Stimulated activated CD4-positive, alpha-beta T cell treated with anti-CD3 and anti-CD28 coated beads, Interleukin-15, amount 100 ng/mL, for 1 hour (primary cell): ENCODE measurements at places on chromosomes 7 and 10.

- DNase-seq, result no peak
These were observed 129.9 kb downstream of the DOCK4 start for GRCh38 chr7:112076324-112076723.

- no peak for DNase-seq
These were observed 500.1 kb downstream of the GATA3 start for GRCh38 chr10:8554574-8554973.

DNA sequence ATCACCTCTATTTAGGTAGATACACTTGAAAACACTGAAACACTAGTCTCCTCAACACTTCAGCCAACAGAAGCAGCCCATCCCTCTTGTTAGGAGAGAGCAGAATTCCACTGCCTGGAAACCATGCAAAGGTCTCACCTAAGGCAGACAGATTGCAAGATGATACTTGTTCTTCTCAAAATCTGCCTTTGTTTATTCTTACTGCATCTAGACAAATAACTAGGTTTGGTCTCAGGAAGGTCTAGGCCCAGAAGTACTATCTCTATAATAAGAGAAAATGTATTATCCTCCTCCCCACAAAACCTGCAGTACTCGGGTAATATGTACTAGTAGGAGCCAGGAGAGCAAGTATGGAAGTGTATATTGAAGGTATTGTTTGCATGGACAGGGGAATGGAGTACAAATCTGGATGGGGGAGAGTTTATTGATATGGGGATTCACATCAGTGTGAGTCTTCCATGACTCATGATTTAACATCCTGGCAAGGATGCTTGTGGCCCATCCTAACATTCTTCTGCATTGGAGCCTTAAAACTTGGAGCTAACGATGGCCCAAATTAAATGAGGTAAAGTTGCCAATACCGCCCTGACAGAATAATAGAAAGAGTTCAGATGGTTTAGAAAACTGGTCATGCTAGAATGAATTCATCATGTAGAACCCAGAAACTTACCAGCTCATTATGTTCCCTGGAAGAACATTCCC is 109.2 kb downstream of the EPC1 start:
- no peak for DNase-seq

DNA sequence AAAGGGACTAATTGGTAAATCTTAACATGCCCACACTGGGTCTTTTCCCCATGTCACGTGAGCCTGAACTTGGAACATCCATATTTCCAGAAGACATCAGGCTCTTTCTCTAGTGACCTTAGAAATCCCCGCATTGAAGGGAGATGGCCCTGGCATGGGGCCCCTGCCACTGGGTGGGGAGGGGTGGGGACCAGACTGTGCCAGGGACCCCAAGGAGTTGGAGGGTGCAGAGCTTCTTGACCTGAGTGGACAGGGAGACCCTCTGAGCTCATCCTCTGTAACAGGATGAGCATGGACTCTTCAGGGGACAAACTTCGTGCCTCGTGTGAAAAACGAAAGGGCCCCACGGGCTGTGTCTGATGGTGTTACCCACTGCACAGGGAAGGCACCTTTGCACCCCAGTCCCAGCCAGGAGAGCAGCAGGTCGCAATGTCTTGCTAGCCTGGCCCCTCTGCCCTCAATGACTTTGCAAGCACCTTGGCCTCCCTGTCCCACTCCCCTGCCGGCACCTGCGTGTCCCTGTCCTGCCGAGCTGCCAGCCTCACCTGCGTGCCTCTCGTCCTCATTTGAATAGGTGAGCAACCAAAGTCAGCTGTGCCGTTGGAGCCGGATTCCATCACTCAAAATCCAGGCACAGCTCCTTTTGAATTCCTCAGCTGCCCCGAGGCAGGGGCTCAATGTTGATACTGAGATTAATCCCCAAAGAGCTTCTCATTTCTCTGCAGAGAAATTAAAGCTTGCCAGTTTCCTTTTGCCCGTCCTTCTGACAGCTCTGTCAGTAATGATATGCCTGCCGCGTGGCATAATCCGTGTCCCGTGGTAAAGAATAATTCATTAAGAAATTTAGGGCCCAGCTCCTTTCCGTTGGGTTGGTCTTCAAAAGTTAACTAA is 234.9 kb downstream of the EBF3 start:
- DNase-seq, result no peak

GRCh38 chr10:77671594-77672252 is 34.1 kb upstream of the KCNMA1 start:
- DNase-seq, result no peak

- DNase-seq, result no peak
These were observed 7.3 kb downstream of the SRRT start for GRCh38 chr7:100882201-100882600.

GRCh38 chr7:41996381-41997035 is 240.5 kb downstream of the GLI3 start:
- no peak for DNase-seq

DNA sequence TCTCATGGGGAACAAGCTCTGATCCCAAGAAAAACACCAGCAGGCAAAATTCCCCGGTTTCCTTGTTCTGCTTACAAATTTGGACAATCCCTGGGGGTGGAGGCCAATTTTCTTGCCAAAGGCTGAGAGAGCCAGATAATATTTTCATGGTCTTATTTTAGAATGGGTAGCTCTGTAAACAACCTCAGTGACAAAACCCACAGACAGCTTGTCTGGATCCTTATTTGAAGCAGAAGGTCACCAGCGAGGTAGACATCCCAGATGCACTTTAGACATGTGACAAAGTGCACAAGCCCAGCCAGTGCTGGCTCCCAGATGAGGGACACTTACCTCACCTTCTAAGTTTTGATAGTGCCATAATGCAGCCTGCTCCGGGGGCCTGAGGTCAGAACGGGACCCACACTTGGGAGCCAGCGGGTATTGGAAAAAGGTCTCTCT is 102.6 kb upstream of the DDC start:
- no peak for DNase-seq

DNA sequence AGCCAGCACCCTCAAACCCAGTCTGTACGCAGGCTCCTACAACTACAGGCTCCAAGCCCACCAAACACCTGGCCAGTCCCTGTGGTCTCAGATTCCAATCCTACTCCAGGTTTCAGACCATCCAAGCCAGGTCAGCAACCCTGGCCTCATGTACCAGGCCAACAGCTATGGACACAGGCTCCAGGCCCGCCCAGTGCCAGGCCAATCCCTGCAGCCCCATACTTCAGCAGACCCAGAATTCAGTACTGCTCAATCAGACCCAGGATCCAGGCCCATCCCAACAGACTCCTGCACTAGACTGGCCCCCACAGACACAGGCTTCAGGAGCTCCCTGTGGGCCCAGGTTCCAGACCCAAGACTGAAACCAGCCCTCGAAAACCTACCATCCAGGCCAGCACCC is 32.3 kb downstream of the HPSE2 start:
- no peak for DNase-seq

DNA sequence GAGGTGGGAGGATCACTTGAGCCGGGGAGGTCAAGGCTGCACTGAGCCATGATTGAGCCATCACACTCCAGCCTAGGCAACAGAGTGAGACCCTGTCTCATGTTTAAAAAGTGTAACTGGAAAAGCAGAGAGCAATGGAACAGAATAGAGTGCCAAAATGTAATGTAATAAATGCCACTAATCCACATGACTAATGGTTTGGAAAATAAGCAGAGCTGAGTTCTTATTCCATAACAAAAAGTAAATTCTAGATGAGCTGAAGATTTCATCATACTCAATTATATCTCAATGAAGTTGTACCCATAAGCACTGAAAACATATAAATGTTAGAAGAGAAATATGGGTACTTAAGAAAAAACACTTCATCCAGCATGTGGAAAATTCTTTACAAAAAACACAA is 132.6 kb downstream of the USP6NL start:
- DNase-seq, result no peak

DNA sequence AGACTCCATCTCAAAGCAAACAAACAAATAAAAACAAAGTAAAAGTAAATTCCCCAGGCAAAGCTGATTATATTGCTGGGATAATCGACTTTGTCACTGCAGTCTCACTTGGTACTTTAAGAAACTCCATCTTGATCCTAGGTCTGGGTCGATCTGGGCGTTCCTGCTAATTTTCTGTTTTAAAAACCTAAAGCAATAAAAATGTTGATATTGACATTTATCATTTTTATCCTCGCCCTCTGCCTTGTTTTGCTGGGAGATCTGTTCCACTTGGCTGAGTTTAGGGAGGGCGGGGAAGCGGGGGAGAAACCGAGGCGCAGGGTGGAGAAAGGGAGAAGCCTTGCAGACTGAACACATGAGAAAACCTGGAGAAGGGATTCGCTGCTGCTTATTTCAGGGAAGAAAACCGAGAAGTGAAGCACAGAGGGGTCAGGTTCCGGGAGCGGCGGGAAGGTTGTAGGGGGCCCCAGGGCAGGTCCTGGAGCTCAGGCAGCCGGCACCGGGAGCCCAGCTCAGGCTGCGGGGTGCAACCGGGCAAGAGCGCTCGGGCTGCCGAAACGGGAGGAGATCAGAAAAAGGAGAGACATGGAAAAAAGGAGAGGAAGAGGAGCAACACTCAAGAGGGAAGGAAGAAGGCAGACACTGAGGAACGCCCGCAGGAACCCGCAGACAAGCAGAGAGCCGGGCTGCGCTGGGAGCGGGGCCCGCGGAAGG is 27.3 kb upstream of the KMT2C start:
- DNase-seq, result no peak

DNA sequence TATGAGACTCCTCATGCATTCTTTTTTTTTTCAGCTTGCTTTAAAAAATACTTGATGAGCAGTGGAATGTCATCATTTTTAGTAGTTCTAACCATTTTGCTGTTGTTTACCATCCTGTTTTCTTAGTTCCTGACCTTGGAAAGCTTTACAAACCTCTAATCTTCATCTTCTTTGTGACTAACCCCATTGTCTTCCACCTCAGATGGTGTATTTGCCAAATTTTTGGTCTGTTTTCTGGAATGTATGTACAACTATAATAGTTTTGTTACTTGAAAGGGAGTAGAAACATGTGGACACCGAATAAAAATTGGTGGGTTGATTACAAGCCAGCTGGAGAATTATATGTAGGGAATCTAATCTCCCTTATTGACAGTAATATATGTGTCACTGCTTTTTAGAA is 172.7 kb downstream of the SND1 start:
- no peak for DNase-seq
